AG04449 (cell line): ENCODE measurements at places on chromosomes 7 and 10.
A peak's percentile ranks its signal among the peaks of the same experiment; 100 is the strongest.

DNA sequence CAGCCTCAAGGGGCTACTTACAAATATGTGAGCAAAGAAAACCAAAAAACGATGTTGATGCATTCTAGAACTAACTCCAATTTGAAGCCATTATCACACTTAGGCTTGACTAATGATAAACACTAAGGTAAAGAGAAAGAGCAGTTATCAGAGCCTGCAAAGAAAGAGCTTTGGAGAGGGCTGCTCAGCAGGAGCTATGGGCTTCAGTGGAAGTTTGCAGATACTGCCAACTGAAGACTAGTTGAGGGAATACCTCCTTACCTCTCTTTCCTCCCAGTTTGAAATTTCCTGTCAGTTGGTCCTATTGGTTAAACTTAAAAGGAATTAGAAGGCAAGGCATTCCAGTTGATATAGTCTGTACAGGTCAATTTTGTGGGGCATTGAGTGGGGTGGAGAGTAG is 498.1 kb upstream of the POT1 start:
- no peak for DNase-seq

DNA sequence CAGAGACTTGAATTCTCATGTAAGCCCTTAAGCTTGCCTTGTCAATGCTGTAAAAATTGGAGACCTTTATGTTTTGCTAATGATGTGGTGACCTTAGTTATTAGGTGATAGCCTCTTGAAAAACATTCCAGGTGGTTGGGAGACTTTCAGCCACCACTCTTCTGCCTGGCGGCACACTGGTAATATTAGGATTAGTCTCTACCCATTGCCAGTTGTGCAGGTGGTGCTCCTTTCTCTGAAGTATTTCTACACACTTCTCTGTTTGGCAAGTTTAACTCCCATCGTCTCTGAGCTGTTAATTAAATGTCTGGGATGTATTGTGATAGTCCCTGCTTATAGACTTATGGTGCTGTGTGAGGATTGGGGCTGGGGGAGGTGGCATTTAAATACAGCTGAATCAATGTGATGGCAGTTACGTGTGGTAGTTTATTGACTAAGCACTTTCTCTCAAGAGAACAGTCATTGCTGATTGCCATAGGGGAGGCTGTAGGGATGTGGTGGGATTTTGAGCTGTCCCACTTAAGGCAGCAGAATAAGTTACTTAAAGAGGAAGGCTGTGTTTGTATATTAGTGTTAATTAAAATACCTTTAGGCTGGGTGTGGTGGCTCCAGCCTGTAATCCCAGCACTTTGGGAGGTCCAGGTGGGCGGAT is 61.7 kb downstream of the DAGLB start:
- no peak for DNase-seq

DNA sequence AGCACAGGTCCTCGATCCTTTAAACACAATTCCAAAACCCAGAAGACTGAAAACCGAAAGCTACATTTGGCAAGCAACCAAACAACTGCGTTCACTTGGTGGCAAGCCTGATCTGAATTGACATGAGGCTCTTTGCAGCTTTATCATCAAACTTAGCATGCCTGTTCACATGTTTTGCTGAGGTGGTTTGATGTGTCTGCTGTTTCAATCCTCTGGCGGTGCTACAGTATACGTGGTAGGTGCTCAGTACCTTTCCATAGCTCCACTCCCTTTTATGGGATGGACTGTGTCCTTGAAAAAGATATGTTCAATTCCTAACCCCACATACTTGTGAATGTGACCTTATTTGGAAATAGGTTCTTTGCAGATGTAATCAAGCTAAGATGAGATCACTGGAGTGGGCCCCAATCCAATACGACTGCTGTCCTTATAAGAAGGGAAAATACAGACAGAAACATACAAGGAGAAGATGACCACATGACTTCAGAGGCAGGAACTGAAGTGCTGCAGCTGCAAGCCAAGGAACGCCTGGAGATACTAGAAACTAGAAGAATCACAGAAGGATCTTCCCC is 33.4 kb downstream of the CCDC6 start:
- DNase-seq: peak; percentile 78

- no peak for DNase-seq
Observed at GRCh38 chr10:124388476-124388822, 30.3 kb downstream of the OAT start.

- no peak for DNase-seq
Observed at GRCh38 chr10:47339759-47340607, 8.2 kb upstream of the RBP3 start.
